ENCODE measurements at places on chromosomes 6 and 20. TPM values are rescaled to one million over a fixed set of nuclear protein-coding genes. Genes with fewer than 3 reads are reported as not detected.

- no peak for DNase-seq
Observed at GRCh38 chr6:129647044-129647443, 62.9 kb downstream of the ARHGAP18 start.

MYL9 gene
- total RNA-seq, result 107 TPM

GRCh38 chr6:78340755-78341154 is 526.6 kb upstream of the IRAK1BP1 start:
- no peak for DNase-seq

- no peak for DNase-seq
Observed at GRCh38 chr6:109450801-109451200, 4.8 kb downstream of the MICAL1 start.

- no peak for DNase-seq
Observed at GRCh38 chr6:119076173-119076572, 2.3 kb downstream of the FAM184A start.

DNA sequence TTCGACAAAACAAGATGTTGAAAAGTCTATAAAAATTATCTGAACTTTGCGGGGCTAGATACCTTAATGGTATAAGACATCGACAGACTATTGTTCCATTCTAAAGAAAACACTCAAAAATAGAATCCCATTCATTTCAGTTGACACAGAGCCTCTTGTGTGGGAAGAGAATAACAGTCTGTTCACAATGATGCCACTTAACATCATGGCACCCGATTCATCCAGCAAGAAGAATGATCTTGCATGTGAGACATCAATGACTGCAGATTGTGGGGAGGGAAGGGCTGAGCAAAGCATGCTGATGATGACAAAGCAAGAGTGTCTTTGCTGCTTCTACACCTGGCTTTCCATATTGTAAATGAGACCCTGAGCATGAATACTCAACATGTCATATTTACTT is 49.7 kb upstream of the ARMH2 start:
- no peak for DNase-seq

DNA sequence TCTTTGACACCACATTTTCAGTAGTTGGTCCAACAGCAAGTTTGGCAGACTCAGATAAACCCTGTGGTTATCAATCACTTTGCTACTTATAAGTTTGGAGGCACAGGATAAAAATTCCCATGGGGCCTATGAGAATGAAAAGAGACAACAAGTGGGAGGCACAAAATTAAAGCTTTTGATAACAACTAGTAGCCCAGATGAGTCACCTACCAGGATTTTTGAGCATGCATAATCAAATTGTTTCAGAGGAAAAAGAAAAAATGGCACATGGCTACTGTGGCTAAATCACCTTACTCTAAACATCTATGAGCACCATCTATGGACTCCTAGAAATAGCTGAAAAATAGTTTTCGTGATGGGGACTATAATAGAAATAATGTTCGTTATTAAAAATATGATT is 40.8 kb upstream of the BMP5 start:
- DNase-seq, result no peak

- no peak for DNase-seq
Observed at GRCh38 chr6:13787137-13787536, 27.2 kb downstream of the MCUR1 start.

Data from Panc1 (cell line).